ENCODE measurements at places on chromosomes 2 and 18.
A peak's percentile ranks its signal among the peaks of the same experiment; 100 is the strongest.

DNA sequence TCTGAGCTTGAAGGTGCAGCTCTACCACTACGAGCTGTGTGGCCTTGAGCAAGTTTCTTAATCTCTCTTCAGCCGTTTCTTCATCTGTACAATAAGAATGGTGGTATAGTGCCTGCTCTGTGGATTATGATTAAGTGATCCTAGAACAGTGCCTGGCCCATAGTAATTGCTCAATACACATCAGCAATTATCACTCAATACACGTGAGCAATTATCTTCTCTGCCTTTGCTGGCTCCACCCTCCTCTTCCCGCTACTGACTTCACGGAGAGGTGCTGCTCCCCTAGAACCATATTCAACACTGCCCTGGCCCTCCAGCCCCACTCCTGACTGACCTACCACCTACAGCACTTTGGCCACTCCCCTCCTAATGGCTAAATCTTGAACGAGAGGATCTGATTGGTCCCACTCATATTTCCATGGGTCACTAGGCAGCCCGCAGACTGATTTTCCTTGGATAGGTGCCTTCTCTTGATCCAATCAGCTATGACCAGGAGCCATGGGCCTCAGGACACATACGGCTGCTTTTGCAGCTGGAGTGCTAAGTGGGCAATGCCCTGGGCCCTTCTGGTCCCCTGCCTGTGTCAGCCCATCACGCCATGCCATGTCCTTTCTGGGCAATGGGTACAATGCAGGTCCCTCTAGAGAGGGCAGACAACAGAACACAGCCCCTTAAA is 77.5 kb downstream of the STPG4 start:
- no peak for DNase-seq

DNA sequence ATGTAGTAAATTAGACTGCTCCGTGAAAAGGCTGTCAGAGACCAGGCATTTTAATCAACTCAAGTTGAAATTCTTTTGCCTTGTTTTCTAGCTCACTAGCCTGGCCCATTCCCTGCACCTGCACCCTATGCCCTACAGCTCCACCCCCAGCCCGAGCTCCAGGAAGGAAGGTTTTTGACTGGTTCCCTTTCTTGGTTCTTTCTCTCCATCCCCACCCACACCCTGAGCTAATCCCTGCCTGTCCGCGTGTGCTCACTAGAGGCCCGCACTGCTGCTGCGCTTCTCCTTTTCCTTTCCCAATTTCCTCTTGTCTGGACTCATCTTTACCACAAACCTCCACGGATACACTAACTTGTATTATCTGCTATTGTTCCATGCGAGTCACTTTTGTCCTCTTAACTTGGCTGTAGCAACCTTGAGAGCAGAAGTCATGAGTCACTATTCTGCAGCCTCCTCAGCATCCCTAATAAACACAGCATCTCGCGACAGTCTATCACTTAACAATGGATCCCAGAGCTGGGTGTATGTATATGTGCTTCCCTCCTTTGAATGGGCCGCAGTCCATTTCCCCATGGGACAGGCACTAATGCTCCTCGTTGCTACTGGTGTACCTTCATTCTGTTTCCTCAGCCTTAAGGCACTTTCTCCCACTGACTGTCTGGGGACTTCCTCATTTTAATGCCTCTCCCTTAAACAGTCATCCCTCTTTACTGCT is 36.5 kb downstream of the COLEC12 start:
- no peak for DNase-seq

DNA sequence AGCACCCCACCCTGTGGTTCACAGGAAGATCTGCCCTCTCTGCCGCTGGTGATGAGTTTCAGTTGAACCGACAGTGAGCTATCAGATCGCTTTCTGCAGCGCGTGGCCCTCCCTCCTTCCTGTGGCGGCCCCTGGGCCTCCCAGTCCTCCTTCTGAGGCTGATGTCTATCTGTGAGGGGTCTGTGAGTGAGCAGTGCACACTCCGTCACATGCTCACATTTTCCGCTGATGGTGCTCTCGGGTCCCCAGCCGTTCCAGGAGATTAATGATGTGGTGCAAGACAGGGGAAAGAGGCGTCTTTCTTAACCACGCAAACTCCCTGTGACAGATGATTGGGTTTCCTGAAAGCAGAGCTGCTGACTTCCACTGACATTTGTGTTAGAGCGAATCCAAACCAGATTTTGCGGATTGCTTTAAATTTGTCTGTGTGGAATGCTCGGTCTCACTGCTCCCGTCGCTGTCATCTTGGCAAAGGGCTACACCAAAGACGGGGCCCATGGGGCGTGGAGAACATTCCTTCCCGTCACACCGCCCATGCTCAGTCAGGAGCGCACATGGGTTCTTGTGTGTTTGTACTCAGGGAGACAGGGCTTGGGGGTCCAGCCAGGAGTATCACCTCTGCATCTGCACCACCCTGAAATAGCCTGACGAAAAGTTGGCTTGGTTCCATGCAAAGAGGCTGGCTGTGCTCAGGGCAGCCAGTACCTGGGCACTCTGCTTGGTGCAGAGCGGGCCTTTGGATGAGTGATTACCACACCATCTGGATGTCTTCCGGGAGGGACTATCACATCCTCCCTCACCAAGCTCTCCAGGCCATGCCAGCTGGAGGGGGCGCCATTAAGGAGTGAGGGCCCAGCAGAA is 154.7 kb upstream of the HS6ST1 start:
- DNase-seq: no peak

- no peak for DNase-seq
Measured at GRCh38 chr2:143361346-143361745, 232.1 kb downstream of the ARHGAP15 start.

- no peak for DNase-seq
Measured at GRCh38 chr2:229586012-229586411, 128.3 kb downstream of the DNER start.

- peak; percentile 58 for DNase-seq
Measured at GRCh38 chr18:25061395-25061794, 290.6 kb downstream of the ZNF521 start.

- no peak for DNase-seq
Measured at GRCh38 chr2:54611830-54612545, 111.5 kb upstream of the EML6 start.

- DNase-seq: no peak
Measured at GRCh38 chr2:107412209-107412904, 414.3 kb upstream of the RGPD4 start.

DNA sequence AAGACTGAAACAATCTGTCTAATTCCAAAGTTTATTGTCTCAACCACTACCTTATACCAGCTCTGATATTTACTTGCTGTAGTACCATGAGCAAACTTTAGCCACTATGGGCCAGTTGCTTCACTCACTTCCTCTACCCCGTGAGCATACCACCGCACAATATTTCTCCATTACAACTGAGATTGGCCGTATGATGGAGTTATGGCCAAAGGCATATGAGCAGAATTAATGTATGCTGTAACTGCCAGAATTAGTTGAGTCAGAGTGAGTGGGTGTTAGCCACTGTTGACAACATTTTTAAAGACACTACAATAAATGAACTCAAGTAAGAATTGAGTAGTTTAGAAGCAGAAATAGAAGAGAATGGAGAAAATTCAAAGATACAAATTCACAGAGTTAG is 69.7 kb downstream of the LRATD1 start:
- no peak for DNase-seq

GRCh38 chr18:45518311-45519155 is 96.7 kb upstream of the SLC14A2 start:
- DNase-seq: no peak

GRCh38 chr2:99662761-99663341 is 173.0 kb upstream of the REV1 start:
- DNase-seq: peak; percentile 94

DNA sequence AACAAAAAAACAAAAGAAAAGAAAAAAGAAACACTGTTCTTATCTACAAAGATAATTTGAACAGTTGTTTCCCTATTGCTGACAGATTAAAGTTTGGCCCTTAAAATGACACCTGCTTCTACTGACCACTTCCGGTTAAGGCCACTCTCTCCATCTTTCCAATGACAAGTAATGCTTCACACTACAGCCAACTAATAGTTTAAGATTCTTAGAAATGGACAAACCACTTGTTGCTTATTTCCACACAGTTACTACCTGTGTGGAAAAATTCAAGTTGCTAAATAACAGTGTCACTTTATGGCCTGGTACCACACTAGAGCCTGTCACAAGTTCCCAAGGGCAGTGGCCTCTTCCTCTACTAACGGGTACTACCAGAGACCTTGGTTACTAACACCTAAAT is 2.4 kb downstream of the TMEM185B start:
- DNase-seq: no peak

DNA sequence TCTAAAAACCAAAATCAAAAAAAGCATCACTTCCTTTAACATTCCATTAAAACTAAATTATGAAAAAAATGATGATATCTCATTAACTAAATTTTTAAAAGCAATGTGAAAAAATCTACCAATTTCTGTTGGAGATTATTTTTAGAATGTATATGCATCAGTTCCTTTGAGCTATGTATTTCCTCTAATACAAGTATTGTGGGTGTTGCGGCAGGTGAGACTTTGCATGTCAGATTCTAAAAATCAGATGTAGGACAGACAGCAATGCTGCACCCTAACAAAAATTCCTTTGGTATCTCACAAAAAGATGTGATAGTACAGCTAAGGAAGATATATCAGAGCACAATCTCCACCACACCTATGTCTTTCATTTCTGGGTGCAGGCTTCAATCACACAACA is 6.8 kb downstream of the MBD2 start:
- DNase-seq: no peak

Measured in pons (tissue), 1 donor.